Glomerular endothelial cell (primary cell): ENCODE measurements at places on chromosomes 2 and 18.

DNA sequence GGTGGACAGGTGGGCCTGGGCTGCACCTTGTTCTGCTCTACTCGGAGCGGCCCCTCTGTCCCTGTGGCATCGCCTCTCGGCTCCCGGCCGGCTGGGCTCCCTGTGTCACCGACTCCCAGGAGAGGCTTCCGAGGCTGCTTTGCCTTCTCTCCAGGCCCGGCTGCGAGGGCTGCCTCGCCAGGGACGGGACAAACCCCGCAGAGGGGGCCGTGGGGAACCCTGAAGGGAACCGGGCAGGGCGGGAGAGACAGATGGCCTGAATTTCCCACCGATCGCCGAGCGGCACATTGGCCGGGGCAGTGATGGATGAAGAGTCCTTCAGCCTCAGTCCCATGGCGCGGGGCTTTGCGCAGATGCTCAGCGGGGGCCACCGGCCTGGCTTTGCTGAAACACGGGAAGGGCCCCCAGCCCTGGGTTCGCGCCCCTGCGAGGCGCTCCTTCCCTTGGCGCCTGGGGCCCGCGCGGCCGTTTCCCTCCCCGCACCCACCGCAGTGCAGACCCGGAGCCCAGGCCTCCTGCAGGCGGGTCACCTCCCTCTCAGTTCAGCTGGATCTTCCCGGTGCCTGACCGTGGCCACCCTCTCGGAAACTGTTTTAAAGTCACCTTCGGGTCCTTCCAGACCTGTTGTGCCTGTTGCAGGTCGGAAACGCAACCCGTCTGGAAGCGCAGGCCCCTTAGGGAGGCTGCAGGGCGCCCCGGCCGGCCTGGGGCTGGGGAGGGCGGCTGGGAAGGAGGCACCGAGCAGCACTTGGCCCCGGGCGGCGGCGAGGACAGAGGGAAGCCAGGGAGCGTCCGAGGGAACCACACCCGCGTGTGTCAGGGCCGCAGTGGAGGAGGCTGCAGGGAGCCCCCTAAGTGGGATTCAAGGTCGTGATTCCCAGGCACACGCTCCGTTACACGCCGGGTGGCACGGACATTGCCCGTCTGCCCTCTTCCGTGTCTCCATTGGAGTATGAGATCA is 341.9 kb upstream of the SALL3 start:
- DNase-seq, result no peak

DNA sequence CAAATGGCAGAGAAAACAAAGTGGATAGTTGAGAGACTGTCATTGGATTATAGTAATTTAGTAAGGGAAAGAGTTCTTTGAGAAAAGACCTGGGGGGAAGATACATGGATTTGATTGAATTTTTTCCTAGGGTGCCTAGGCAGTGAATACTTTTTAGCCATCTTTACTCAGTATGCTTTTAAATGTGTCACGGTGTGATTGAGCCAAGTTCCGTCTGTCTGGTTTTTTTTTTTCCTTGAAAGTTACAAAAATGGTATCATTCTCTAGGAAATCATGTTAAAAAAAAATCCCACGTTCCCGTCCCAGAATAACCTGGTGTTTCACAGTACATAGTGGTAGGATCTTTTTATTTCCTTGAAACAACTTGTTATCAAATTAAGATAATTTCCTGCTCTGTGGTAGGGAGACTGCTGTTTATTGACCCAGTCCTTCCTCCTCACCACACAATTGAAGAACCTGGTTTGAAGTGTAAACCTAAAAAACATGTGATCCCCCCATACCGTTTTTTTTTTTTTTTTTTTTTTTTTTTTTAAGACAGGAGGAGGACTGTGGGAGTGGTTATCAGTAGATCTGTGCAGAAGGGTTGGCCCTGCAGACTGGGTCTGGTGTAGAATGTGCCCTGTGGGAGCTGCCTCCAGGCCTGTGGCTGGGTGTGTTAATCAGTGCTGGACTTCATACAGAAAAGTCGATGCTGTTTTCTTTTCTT is 55.1 kb downstream of the DGKD start:
- DNase-seq, result no peak

DNA sequence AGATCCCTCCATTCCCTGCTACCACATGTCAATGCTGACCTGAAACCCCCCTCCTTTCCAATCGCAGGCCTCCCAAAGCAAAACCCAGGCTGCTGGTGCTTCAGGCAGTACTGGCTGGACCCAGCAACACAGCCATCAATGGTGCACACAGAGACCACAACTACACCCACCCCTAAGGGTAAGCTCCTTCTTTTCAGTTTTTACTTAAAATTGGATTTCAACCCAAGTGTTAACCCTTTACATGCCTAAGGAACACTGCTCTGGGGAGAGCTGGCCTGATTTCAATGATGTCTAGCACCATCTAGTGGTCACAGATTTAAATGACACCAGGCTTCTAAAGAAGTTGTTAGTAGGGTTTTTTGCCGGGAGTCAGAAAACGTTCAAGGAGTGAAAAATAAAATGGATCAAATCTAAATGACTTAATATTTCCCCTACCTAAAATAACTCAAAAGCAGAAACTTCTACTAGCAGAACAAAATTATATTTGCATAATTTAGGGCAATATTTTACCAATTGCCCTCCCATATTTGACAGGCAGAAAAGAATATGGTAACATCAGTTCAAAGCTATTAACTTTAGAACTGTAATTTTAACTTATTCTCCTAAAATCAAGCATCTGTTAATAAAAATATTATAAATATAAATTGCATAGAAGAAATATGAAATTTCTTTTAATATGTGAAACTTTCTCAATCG is 24.6 kb downstream of the FECH start:
- DNase-seq, result no peak

DNA sequence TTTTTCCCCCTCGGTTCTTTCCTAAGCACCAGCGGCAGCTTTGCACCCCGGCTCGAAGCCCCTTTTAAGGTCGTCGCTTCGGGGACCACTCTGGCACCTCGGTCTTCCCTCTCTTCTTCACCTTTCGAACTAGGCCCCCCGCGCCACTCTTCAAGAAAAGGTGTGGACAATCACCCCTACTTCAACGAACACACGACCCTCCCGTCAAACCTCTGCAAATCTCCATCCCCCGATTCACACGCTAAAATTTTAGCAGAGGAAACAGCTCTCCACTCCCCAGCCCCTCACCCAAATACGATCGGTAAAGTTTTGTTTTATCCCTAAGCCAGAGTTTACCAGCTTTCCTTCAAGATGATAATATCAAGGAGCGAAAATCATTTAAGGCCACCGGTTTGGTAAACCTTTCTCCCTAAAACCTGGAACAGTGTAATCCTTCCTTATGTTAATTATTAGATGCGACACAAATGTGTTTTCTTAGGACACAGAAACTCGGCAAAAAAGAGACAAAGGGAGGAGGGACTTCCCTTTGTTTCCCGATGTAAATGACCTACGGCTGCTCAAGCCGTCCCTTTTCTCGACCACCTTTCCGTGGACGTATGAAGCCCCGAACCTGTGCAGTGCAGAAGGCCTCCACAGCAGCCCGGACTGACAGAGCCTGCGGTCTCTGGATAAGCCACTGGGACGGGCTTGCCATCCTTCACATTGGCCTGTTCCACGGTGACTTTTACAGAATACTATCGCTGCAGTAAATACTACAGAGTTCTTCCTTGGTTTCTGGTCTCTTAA is 85.2 kb downstream of the RBMS1 start:
- no peak for DNase-seq

DNA sequence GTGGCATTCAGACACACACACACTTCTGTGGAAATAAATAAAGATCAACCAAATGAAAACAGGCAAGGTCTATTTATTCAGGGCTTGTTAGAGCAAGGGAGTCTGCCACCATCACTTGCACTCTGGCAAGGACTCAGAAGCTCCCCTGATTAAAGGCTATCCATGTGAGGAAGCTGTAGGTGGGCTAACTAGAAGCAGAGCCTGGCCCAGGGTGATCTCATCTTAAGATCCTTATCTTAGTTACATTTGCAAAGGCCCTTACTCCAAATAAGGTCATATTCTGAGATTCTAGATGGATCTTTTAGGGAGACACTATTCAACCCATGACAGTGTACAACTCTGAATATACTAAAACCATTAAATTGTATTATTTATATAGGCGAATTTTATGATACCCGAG is 190.0 kb upstream of the SRD5A2 start:
- no peak for DNase-seq

GRCh38 chr2:1892529-1893250 is 148.4 kb upstream of the PXDN start:
- no peak for DNase-seq

DNA sequence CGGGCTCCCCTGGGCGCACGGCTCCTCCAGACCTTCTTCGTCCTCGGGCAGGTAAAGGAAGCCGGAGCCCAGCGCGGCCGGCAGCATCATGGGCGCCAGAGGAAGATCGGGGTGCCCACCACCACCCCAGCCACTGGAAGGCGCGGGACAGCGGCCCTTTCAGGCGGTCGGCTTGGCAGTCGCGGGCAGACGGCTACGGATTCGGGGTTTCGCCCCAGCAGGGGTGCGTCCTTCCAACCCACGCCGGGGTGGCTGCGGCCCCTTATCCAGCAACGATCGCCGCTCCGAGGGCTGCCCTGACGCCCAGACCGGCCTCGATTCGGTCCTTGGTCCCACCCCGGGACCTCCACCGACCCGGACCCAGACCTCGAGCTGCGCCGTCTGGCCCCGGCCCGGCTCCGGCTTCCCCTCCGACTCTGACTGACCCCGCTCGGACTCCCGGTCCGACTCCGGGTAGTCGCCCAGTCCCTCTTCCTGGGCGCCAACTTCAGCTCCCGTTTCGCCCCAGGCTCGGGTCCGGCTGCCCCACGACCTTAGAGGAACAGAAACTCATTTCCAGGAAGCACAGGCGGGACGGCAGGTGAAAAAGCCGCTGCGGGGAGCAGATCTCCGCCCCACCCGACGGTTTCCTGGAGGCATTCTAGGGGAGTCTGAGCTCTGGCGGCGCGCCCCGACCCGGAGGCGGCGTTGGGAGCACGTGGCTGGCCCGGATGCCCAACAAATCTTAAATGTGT is 30.2 kb upstream of the SSB start:
- DNase-seq, result no peak

GRCh38 chr2:215983581-215984351 is 29.6 kb downstream of the MREG start:
- DNase-seq, result no peak

GRCh38 chr18:49460976-49461601 is 644 bp upstream of the DYM start:
- DNase-seq, result no peak

DNA sequence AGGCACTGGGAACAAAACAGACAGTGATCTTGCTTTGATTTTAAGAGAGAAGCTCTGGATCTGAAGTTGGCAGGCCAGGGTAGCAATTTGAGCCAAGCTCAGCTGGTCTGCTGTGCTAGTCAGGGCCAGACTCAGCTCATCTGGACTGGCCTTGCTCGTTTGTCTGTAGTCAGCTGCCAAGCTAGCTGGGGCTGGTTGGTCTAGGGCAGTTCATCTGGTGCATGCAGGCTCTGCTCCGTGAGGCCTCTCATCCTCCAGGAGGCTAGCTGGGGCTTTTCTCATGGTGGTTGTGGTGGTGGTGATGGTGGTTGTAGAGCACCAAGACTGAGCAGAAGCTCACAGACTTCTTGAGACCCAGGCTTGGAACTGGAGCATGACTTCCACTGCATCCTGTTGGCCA is 10.3 kb downstream of the FBLN7 start:
- DNase-seq, result no peak

- DNase-seq, result no peak
Observed at GRCh38 chr2:65050931-65051330, 5.3 kb upstream of the CEP68 start.

GRCh38 chr2:127226132-127226519 is 6.0 kb upstream of the CYP27C1 start:
- no peak for DNase-seq

DNA sequence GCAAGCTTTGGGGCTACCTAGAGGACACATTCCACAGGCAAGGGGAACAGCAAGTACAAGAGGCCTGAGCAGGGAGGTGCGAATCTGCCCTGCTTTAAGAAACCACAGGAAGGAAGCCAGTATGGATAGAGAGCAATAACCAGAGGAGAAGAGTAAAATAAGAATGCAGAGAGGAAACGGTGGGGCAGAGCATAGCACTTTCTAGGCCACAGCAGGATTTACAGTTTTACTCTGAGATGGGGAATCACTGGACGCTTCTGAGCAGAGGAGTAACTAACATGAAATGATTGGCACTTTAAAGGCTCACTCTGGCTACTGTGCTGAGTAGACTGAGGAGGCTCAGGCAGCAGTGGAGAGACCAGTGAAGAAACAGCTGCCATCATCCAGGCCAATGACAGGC is 23.8 kb downstream of the AAK1 start:
- DNase-seq, result no peak

DNA sequence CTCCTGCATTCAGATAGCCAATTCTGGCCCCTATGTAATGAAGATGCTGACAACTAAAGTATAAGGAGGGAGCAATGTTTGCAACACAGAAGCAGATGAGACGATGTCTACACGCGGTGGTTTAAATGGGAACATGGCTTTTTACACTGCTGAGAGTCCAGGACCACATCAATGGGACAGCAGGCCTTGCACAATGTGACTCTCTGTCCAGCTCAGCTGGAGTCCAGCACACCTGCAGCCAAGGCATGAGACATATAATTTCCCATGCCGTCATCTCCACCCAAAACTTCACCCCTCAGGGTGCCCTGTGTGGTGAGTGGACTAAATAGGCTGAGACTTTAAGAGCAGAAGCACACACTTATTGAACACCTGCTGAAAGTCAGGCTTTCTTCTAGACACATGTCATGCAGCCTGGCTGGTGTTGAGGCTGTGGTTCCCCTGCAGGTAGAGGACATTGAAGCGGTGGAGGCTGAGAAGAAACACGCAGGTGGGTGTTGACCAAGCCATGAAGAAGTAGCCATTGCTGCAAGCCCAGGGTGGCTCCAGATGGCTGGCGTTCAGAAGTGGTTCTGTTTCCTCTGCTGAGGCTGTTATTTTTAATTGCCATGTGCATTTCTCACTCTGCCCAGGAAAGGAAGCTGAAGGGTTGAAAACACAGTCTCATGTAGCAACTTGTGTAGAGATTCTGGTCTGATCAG is 345.6 kb downstream of the MYCN start:
- no peak for DNase-seq

DNA sequence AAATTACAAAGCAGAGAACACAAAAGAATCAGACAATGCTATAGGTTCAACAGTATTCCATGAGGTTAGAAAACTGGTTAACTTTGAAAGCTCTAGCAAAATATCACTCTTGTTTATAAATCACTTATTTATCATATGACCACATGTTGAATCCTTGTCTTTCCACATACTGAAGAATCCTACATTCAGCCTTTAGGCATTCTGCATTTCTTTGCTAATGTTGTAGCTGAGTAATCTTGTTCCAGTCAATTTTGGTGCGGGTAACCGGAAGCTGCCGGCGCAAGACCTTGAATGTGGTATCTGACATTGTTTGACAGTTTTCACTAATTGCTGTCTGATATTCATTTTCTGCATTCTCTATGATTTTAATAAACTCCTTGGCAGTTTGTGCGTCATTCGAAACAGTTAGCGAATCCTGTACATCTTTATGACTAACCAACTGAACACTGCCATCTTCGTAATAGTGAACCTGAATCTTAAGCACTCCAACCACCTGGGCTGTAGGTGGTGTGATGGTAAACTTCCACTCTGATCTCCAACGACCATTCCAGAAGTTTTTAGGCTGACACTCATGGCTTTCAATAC is 154.1 kb downstream of the BAZ2B start:
- DNase-seq, result no peak
